Stimulated activated CD4-positive, alpha-beta T cell treated with anti-CD3 and anti-CD28 coated beads, Interleukin-15, amount 100 ng/mL, for 1 hour (primary cell): ENCODE measurements at places on chromosomes 5 and 9.

GRCh38 chr5:177027665-177028064 lies 5.2 kb downstream of the ZNF346 start:
- no peak for DNase-seq

DNA sequence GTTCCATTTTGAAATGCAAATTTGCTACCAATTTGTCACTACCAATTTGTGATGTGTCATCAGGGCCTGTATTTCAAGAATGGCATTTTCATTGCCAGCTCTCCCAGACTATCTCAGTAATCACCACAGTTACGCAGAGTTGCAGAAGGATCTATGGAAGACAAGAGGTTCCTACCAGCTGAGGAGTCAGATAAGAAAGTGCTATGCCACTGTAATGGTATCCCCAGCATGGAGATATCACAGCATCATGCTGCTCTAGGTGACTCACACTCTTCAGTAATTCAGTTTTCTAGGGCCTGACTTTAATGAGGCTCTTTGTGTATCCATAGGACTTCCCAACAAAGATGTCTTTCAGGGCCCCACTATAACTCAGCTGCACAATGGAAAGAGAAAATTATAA lies 490.3 kb downstream of the ARHGEF28 start:
- no peak for DNase-seq

DNA sequence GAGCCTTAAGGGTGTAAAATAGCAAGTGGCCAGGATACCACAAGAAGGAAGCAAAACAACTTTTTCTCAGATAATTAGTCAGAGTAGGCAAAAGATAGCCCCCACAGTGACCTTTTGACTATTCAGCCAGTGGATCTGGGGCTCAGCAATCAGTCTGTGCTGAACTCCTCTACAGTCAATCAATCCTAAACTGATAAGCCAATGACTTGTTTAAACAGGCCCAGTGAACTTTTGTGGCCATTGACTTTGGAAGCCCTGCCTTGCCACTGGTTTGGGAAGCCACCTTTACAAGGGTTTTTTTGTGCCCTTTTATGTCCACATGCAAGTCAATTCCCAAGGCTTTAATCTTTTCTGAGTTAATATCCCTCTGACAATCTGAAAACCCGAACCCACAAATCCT lies 1565.0 kb upstream of the WWC1 start:
- DNase-seq, result no peak

GRCh38 chr5:111197523-111197922 lies 26.7 kb upstream of the CAMK4 start:
- DNase-seq, result no peak

GRCh38 chr5:79686799-79687198 lies 2.8 kb upstream of the CMYA5 start:
- DNase-seq, result no peak

DNA sequence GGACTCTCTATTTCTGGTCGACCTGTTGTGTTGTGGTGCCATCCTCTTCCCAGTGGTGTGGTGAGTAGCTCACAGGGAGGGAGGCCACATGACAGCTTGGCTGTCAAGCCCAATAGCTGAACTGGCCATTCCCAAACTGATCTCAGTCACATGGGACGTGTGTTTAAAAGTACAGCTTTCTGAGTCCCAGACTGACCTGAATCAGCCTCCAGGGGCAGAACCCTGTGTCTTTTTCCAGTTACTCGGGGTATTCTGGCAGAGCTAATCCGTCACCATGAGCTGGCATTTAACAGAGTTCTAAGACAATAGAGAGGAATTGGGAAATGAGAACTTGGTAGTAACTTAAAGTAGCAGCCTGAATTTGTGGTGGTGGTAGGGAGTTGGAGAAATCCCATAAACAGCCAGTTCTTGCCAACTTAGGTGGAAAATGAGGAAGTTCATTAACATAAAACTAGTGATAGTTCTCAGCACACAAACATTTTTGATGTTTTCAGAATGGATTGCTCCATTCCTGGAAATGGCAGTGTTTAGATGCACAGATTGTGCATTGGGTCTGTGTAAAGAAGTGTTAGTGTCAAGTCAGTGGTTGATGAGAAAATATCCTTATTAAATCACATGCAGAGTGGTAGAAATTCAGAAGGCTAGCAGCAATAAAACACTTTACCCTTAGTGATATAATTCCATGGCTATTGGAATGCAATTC lies 50.9 kb downstream of the GPR107 start:
- DNase-seq, result no peak

GRCh38 chr5:61055434-61056006 lies 106.7 kb downstream of the SMIM15 start:
- no peak for DNase-seq

- no peak for DNase-seq
These were observed 64.1 kb upstream of the GOLM1 start for GRCh38 chr9:86163503-86163902.

- DNase-seq, result no peak
These were observed 379.3 kb downstream of the CDH12 start for GRCh38 chr5:22473886-22474285.

DNA sequence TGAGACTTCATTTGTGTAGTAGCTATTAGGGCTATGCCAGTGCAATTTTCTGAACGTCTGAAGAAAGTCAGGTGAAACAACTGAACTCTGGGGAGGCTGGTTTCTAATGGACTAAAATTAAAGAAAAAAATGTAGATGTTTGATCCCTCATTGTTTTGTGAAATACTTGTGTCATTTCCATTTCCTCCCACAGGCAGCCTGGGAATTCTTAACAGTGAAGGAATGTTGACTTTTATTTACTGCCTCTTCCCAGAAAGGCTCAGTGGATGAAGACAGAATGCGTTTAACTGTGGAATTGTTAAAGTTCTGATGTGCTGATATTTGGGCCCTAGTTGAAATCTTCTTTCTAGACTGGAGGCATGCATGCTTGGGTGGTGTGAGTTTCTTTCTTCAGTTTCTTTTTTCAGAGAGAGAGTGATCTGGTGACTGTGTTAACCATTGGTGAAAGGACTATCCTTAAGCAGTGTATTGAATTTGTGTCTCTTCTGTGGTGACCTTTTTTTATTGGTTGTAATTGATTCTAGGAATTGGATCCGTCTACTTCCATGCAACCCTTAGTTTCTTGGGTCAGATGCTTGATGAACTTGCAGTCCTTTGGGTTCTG lies 15.5 kb downstream of the ACER2 start:
- no peak for DNase-seq

DNA sequence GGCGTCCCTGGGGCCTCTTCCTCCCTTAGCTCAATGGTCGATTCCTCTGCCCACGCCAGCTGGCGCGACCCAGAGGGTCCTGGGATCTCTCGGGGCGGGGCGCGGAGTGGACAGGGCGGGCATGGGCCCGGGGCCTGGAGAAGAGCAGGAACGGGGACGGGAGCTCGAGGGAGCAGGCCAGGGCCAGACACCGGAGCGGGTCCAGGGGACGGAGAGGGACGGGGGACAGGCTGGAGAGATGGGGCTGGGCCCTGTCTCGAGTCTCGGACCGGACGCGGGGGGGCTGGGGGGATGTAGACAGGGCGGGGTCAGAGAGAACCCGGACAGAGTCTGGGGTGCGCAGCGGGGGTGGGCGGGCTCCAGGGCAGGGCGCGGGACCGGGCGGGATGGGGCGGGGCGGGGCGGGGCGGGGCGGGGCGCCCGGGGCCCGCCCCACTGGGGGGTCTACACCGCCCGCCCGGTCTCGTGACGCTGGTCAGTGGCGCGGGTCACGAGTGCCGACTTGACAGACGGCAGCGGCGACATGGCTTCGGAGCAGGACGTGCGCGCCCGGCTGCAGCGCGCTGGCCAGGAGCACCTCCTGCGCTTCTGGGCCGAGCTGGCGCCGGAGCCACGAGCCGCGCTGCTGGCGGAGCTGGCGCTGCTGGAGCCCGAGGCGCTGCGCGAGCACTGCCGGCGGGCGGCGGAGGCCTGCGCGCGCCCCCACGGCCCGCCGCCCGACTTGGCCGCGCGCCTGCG lies at the start of gene UAP1L1:
Gene UAP1L1 (plus strand): TSS at position 508 of the 738 bp plus-strand sequence. CDS start 16 bp downstream, at position 524.
- no peak for DNase-seq

DNA sequence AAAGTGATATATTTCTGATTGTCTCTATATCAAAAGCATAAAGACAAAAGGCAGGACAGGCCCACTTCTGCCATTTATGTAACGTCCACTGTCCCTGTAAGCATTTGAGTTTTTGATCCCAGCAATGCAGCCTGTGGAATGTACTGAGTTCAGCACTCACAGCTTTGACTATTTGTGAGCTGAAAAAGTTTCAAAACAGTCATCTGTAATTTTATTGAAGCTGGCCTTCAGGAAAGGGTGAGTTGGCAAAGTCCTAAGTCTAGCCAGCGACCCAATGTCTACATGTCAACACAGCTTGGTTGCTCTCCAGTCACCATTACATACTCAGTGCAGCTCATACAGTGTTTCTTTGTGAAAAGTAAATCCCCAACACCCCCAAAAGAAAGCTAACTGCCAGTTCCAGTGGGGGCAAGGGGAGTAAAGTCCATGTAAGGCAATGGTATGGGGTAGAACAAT lies 9.7 kb downstream of the LIFR start:
- no peak for DNase-seq

GRCh38 chr9:93120846-93121315 lies 13.2 kb downstream of the NINJ1 start:
- no peak for DNase-seq

GRCh38 chr9:5389109-5389732 lies 48.5 kb downstream of the PLGRKT start:
- DNase-seq, result no peak

DNA sequence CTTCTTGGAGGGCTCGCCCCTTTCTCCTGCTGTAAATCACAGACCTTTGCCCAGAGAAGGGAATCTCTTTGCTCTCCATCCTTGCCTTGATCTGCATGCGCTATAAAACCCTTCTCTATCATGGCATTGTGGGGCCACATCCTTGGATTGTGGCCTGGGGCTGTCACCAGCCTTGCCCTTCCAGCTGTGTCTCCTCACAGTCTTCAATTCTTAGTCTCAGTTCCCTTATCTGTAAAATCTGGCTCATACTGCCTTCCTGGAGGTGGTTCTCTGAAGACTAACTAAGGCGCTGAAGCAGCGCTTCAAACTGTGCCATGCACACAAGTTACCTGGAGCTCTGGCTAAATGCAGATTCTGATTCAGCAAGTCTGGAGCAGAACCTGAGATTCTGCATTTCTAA lies 53.4 kb upstream of the RARS1 start:
- no peak for DNase-seq

DNA sequence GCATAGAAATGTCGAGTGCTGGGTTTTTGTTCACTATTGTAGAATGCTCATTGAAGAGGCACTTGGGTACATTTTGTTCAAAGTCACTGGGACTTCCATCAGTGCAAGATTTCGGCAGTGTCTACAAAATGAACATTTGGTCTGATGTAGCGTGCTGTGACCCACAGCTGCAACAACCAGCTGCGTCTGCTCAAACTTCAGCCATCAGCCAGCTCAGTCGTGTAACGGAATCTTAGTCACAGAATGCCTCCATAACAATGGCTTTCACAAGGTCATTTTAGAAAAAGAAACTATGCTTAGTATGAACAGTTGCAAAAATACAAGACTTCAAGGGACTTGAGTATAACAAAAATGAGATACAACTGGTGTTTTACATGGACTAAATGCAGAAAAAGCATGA lies 828.1 kb upstream of the GRAMD2B start:
- DNase-seq, result no peak

DNA sequence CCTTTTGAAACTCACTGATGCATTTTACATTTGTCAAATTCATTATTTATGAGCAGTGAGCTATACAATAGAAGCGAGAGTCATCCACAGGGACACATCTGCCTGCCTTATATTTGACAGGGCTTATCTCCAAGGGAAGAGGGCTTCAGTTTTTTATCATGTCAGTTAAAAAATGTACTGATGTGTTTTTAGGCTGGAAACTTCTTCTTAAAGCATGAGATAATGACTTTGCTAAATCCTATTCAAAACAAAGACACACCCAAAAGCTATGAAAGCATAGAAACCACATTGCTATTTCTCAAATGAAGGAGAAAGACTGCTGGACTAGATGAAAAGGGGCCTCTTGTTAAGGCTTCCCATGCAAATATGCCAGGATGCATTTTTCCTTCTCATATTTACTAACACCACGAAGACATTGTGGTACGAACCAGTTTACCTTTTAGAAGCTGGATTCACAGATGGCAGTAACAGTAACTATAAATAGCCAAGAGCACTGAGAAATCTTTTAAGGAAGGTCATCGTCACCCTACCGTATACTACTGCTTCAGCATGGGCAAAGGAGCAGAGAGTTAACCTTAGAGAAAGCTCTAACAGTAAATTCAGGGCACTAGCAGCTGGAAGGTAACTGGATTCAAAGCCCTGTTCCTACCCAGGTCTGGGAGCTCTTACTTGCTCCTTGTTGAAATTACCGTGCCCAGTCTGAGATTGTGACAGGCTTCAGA lies 86.3 kb upstream of the IFNK start:
- no peak for DNase-seq
